Activated CD4-positive, alpha-beta memory T cell treated with anti-CD3 and anti-CD28 coated beads for 36 hours (primary cell): ENCODE measurements at places on chromosomes 5 and 9. TPM values are rescaled to one million over a fixed set of nuclear protein-coding genes. Genes with fewer than 3 reads are reported as not detected.

SLC36A2 gene
- total RNA-seq: not detected

CCDC180 gene
- total RNA-seq: 2.3 TPM

PCDHA9 gene
- total RNA-seq: not detected

TRIP13 gene
- total RNA-seq: 32.4 TPM

SLC45A2 gene
- not detected for total RNA-seq

ZNF618 gene
- total RNA-seq: 0.33 TPM

ENDOG gene
- 14.2 TPM for total RNA-seq

JAKMIP2 gene
- 1.1 TPM for total RNA-seq

SEMA5A gene
- 0.48 TPM for total RNA-seq

PDCD1LG2 gene
- total RNA-seq: 0.73 TPM

SLC34A1 gene
- total RNA-seq: not detected

FSTL4 gene
- total RNA-seq: not detected

HACD4 gene
- 1.9 TPM for total RNA-seq

NRARP gene
- 1.1 TPM for total RNA-seq

FAM153A gene
- 27.6 TPM for total RNA-seq

SPATA31C1 gene
- not detected for total RNA-seq

NSD1 gene
- 55.5 TPM for total RNA-seq

LCN1 gene
- total RNA-seq: not detected

PITX1 gene
- total RNA-seq: 0.14 TPM

HAPLN1 gene
- total RNA-seq: not detected

CCL27 gene
- total RNA-seq: 0.80 TPM

CRHBP gene
- total RNA-seq: not detected

SPATA31D4 gene
- not detected for total RNA-seq

PCA3 gene
- total RNA-seq: not detected

TMC1 gene
- not detected for total RNA-seq

TESK1 gene
- total RNA-seq: 34.7 TPM

BHMT2 gene
- not detected for total RNA-seq

PRELID1 gene
- 248 TPM for total RNA-seq

FOXD4L5 gene
- total RNA-seq: not detected
